ENCODE measurements at places on chromosomes 11 and 22.

DNA sequence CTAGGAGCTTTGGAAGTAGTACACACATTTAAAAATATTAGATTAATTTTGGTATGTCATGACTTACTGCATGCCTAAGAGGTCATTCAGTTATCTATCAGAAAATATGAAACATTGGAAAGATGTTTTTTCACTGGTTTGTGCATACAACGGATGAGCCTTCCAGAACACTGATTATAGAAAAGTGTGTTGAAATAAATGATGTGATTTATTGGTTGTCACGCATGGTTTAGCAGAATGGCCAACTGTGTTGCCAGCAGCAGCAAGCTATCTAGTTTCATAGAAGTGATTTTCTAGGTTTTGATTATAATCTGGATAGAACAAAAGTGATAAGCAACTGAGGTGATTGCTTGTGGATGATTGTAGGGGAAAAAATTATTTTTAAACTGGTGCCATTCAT lies 53.6 kb downstream of the DDX10 start:
- DNase-seq, result no peak

GRCh38 chr11:106152013-106152412 lies 74.6 kb downstream of the AASDHPPT start:
- no peak for DNase-seq

DNA sequence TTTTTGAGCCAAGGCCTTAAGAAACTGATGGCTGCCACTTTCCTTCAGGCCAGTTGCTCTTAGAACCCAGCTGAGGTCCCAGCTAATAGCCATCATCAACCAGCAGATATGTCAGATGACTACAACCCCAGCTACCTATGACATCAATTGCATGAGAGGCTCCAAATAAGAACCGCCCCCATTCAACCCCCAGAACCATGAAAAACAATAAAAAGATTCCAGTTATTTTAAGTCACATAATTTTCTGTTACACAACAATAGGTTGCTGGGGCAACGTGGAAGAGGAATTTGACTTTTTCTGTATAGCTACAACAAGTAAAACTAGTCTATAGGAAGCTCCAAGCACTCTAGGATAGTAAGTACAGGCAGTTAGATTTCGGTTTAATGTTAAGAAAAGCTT lies 216.3 kb upstream of the MTNR1B start:
- no peak for DNase-seq

DNA sequence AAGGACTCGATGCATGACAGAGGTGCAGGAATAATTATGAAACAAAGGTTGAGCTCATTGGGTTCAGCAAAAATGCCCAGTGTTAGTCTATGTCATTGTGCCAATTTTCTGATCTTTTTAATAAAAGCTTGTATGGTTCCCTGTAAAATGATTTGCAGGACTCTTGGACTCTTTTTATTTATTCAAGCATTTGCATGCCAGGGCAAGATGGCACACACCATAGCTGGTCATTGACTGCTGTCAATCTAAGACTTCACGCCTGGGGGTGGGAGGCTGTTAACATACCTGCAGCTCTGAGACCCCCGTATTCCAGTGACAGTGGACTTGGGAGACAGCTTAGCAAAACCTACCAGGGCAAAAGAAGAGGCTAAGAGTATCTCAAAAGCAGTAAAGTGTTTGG lies 32.0 kb upstream of the ANO1 start:
- no peak for DNase-seq

- DNase-seq, result no peak
These were observed 235.2 kb upstream of the B3GAT1 start for GRCh38 chr11:134647066-134647743.

DNA sequence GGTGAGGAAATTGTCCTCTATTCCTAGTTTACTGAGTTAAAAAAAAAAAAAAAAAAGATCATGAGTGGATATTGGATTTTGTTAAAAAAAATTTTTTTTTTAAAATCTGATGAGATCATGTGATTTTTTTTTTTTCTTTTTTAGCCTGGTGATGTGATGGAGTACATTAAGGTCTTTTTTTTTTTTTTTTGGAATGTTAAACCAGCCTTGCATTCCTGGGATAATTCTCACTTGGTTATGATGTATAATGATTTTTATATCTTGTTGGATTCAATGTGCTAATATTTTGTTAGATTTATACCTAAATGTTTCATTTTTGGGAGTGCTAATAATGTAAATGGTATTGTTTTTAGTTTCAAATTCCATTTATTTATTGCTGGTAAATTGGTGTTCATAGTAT lies 43.3 kb downstream of the DDX10 start:
- no peak for DNase-seq

- no peak for DNase-seq
These were observed 31.4 kb downstream of the POU2AF1 start for GRCh38 chr11:111347723-111348115.

- no peak for DNase-seq
These were observed 17.0 kb upstream of the IL2RB start for GRCh38 chr22:37166675-37167066.

- no peak for DNase-seq
These were observed 968 bp downstream of the RHBDD3 start for GRCh38 chr22:29266564-29267461.

DNA sequence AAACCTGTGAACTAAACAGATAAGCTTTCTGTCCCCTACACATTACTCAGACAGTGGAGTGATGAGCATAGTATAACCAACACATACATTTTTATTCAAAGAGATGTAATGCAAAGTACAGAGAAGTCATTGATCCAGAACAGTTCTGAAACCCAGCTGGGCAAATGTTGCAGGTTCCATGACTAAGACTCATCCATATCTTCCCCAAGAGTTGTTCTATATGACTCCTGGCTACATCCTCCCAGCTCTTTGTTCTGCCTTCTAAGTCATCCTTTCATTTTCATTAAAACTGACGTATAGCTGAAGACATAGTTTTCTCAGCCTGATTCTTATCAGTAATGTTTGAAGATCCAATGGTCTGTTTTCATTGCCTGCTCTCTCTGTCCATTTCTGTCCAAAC lies 47.3 kb downstream of the PLAAT5 start:
- DNase-seq, result no peak

DNA sequence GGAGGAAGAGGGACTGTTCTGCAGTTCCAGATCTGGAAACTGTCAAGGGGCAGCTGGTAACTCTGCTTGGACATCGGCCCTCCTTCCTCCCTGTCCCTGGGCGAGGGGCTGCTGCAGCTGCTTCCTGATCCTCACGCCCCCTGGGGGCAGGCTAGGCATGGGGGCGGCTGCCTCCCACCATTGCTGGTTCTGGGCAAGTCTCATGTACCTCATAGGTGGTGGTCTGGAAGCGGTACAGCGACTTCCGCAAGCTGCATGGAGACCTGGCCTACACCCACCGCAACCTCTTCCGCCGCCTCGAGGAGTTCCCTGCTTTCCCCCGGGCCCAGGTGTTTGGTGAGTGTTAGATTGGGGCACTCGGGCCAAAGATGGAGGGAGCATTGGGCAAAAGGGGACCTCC lies 5.0 kb downstream of the SNX15 start:
- no peak for DNase-seq

DNA sequence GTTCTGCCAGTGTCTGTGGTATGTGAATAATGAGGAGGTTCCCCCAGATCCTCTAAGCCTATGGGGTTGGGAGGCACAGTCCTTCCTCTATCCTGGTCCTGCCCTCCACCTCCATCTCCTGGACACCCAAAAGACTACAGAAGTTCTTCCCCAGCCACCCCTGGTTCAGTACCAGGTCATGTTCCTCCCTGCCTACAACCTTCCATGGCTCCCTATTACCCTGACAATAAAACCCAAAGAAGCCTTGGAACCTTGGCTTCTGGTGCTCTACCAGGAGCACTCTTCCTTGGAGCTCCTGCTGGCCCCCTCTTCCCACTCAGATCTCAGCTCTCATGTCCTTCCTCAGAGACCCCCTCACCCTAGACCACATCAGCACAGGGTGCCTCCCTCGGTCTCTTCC lies 12.9 kb downstream of the TRPM5 start:
- DNase-seq, result no peak

- no peak for DNase-seq
These were observed 2.1 kb upstream of the BARX2 start for GRCh38 chr11:129373489-129373953.

DNA sequence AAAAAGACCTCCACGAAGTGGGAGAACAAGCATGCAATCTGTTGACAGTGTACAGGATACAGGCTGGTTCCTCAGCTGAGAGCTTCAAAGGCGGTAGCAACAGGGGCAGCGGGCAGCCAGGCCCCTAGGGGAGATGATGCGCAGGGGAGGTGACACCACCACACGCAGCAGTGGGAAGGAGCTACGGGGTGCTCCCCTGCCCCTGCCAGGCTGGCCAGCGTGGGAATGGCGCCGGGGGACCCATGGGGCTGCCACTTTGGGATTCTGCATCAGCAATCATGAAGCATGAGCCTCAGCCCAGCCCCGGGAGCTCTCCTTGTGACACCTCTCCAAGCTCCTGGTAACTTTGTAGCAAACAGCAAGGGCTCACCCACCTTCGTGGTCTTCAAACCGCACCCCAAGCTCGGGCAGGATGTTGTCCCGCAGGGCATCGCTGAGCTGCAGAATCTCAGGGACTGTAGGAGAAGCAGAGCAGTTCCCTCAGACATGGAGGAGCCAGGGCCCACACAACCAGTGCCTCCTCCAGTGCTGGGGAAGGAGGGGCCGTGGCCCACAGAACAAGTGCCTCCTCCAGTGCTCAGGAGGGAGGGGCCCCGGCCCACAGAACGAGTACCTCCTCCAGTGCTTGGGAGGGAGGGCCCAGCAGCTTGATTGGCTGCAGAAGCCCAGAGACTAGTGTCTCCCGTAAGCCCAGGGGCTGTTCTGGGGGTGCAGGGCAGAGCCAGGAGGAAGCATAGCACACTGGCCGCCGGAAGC lies 14.6 kb upstream of the NAP1L4 start:
- no peak for DNase-seq

DNA sequence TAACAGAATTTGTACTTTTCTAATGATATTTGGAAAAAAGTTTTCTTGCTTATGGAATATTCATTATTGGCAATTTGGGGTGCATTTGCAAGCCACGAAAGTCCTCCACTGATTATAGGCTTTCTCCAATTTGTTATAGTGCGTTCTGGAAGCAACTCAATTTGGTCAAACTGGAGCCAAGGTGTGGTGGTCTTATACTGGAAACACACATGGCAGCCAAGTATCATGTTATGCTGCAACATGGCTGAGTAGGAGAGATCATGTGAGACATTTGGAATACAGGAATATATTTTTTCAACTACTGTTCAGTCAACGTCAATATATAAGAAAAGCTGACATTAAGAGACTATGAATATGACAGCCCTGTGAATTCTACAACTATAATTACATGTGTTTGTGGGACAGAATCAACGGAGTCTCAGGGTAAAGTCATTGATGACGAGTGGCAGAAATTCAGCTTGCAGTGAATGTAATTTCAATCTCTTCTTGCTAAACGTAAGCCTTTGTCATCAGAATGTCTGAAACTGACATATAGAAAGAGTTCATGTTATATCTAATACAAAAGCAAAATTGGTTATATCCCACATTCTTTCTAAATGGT lies 83.8 kb upstream of the FIBIN start:
- DNase-seq, result no peak

- DNase-seq, result no peak
These were observed 49.2 kb downstream of the APOL5 start for GRCh38 chr22:35766654-35767580.

DNA sequence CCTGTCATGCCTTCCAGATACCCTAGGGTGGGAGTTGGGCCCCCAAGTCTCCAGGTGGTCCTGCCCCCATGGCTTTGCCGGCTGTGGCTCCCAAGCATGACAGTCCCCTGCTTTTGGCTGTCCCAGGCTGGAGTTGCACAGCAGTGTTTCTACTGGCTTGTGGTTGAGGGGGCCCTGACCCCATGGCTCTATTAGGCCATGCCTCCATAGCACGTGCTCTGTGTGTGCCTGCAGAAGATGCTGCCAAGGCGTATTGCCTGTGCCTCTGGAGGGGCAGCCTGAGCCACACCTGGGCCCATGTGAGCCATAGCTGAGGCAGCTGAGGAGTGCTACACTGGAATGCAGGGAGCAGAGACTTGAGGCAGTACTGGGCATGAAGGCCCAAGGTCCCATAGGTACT lies 25.4 kb upstream of the CD81 start:
- DNase-seq, result no peak

- no peak for DNase-seq
These were observed 42.9 kb downstream of the LINC01488 start for GRCh38 chr11:69524291-69524882.

DNA sequence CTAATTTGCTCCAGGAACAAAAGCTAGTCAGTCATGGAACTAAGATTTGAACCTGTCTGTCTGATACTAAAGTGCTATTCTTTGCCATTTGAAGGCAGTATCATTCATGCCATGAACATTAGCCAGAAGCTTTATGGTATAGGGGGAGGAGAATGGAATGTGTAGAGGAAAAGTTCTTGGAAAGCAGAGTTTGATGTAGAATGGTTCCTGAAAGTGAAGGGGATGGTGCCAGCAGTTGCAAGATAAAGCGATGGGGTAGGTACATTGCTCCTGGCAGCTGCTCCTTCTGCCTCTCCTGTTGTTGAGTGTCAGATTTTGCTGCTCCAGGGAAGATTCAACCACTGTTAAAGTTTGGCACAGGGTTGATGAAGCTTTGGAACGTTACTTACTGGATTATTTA lies 53.4 kb downstream of the ARHGAP42 start:
- DNase-seq, result no peak

DNA sequence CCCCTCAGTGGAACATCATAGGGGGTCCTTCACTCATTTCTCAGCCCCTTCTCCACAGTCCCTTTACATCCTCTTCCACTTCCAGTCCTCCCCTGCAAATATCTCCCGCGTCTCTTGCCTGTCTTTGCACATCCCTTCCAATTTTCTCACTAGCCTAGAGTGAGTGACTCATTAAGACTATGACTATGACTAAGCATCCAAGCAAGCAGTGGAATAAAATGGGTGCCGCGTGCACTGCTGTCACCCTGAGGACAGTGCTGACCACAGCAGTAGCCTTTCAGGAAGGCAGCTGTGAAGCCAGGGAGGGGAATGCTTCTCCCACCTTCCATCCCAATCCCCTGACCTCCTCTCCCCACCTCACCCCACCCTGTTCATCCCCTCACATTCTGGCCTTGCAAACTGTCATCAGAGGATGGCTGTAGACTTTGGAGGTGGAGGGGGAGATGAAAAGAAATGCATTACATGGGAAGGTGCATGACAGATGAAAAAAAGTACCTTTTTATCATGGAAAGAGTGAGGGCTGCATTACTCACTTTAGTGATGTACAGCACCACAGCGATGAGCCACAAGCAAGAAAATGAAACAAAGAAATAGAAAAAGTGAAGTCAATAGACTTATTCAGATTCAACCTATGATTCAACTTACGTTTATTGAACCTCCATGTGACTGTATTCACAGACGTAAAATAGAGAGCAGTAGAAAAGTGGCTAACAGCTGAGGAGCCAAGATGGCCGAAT lies 948.2 kb downstream of the NTM start:
- no peak for DNase-seq

GRCh38 chr11:690738-691633 lies 4.0 kb downstream of the DEAF1 start:
- no peak for DNase-seq

- no peak for DNase-seq
These were observed 37.8 kb downstream of the RASSF10 start for GRCh38 chr11:13046637-13047570.

DNA sequence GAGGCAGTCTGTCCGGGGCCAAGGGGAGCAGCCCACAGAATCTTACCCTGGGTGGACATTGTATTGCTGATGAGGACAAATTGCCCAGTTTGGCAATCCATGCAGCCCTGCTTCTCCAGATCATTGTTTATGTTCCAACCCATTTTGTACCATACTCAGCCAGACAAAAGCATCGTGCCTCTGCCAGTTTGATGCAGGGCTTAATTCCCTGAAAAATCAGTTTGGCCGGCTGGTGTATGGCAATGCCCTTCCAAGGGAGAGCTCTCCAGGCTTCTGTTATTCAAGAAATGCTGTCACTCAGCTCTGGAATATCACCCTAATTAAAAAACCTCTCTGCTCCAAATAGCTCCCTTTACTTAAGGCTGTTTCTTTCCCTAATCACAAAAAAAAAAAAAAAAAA lies 697.7 kb downstream of the TBC1D22A start:
- DNase-seq, result no peak
